Epithelial cell of esophagus (primary cell): ENCODE measurements at places on chromosomes 13 and 19.

- DNase-seq, result no peak
Measured at GRCh38 chr13:59345311-59345710, 818.4 kb downstream of the DIAPH3 start.

- no peak for DNase-seq
Measured at GRCh38 chr19:14166999-14167575, 30.7 kb upstream of the ASF1B start.

DNA sequence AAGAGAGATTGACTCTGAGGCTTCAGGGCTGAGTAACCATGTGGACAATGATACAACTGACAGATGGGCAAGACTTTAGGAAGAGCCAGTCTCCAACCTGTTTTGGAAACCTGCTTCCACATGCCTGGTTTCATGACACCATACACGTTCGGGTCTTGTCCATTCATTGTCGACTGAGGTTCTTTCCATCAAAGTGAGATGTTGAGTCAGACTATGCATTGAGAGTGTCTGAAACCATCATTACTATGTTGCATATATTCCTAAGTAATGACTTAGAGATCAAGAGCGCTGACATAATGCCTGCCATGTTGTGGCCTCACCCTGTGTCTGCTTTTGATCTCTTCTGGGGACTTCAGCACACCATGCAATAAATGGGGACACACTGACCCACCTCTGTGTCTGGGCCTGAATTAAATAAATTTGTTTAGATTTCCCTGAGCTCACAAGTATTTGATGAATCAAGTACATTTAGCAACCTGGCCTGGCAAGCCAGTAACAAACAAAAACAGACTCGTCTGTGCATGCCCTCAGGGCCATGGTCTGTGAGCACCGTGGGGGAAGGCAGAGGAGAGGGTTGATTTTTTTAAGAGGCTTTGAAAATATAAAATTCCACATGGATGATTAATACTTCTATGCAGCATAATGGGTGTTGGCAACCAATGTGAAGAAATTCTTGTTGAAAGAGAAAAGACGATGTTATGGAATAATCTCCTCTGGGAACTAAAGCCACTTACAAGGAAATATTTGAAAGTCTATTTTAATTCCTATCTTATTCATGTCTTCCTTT is 49.9 kb upstream of the UBAC2 start:
- DNase-seq, result peak; percentile 99

DNA sequence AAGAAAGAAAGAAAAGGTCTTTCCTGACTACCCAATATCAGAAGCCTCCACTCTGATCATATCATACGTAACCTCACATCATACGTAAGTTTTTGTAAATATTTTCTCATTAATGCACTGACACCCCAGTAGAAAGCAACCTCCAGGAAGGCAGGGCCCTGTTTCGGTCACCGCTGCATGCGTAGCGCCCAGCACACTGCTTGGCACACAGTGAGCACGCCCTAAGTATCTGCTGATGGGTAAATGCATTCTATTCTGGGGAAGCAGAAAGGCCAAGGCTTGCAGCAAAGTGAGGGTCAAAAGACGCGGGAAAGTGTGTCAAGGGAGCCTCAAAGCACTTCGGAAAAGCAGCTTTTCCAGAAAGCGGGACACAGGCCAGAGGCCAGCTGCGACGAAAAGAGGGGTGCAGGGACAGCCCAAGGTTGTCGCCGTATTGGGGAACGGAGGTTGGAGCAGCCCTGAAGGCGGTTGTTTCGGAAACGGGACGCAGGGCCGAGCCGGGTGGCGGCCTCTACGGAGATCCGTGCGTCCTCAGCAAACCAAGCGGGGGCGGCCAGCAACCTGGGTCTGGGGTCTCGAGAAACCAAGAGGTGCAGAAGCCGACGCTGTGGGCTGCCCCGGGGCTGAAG is 463 bp downstream of the SUGP1 start:
- DNase-seq, result no peak

- peak; percentile 71 for DNase-seq
Measured at GRCh38 chr13:38417727-38418126, 68.1 kb downstream of the UFM1 start.

DNA sequence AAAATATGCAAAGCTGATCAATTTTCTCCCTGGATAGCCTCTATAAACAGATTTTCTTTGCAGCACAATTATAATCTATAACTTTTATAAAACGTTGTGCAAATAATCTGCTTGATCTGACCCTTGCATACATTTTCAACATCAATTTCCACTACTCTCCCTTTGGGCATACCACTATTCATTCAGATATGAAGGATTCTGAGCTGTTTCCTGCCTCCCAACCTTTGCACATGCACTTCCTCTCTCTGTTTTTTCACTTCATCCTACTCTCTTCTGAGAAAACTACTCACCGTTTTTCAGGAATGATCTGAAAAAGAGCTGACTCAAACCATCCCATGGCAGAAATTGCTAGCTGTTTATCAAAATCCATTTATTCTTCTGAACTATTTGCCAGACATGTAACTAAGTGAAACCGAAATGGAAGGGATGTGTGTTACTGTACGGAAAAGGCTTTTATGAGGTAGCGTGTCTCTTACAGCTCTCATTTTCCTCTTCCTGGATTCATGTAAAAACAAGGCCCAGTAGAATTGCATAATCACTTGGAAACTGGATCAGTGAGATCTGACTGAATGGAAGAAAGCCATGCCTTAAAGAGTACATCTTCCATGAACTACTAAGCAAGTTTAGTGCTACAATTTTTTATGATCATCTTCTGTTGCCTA is 1447.3 kb upstream of the MIR17HG start:
- DNase-seq, result peak; percentile 86

- peak; percentile 51 for DNase-seq
Measured at GRCh38 chr19:19256072-19256969, 16.8 kb downstream of the TM6SF2 start.

GRCh38 chr13:82058364-82058763 is 1717.4 kb upstream of the SPRY2 start:
- no peak for DNase-seq

GRCh38 chr19:9309974-9310446 is 372 bp upstream of the ZNF699 start:
- DNase-seq, result peak; percentile 94

GRCh38 chr13:113924184-113924901 is 49.5 kb downstream of the C13orf46 start:
- DNase-seq, result no peak

DNA sequence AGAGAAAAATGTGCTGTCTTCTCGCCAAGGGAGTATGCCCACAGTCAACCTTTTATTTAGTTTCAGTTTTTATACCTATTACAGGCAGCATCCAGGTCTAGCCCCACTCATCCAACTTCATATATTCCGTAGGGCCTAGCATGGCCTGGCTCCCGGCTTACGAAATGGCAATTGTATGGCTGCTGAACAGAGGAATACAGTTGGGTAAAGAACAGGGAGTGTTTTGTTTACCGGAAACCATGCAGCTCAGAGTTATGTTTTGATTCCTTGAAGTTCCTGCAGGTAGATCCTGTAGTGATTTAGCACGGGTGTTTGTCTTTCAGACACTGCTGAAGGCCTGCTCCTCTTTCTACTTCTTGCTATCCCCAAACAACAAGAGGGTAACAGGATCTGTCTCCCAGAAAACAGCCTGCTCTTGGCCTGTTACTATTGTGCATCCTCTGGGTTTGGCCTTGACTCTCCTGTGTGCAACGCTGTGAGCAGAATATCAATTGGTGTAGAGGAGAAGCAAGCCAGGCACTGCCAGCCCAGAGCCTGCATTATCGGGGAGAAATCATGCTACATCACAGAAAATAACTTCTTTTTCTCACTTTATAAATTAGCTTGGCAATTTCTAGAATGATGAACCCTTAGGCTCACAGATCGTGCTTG is 32.4 kb downstream of the OLFM4 start:
- no peak for DNase-seq

- peak; percentile 35 for DNase-seq
Measured at GRCh38 chr13:24684600-24684998, 4.4 kb downstream of the ATP12A start.

DNA sequence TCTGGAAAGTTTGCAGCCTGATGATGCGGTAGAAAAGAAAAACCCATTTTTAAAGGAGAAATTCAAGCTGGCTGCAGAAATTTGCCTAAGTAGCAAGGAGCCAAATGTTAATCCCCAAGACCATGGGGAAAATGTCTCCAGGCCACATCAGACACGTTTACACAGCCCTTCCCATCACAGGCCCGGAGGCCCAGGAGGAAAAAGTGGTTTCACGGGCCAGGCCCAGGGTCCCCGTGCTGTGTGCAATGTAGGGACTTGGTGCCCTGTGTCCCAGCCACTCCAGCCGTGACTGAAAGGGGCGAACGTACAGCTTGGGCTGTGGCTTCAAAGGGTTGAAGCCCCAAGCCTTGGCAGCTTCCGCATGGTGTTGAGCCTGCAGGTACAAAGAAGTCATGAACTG is 35.9 kb downstream of the ZNF627 start:
- no peak for DNase-seq

GRCh38 chr13:91368676-91369440 is 21.4 kb downstream of the MIR17HG start:
- no peak for DNase-seq

- DNase-seq, result no peak
Measured at GRCh38 chr13:45195421-45195820, 5.4 kb downstream of the KCTD4 start.

- DNase-seq, result no peak
Measured at GRCh38 chr13:112721198-112722104, 31.6 kb downstream of the ATP11A start.

GRCh38 chr19:20273376-20273775 is 106.4 kb downstream of the ZNF486 start:
- no peak for DNase-seq

DNA sequence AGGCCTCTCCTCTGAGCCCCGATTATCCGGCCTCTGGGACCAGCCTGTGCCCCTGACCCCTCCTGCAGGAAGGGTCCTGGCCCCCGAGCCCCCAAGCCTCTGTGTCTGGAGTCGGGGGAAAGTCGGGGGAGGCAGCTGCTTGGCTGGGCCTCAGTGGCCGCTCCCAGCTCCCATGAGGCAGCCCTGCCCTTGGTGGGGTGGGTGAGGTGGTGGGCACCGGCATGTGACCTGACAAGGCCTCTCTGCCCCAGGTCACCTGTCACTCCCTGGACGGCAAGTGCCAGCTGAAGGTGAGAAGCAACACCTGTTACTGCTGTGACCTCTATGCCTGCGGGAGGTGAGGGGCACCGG is 41.5 kb downstream of the TMEM255B start:
- DNase-seq, result no peak

GRCh38 chr13:99376924-99377323 is 69.7 kb upstream of the GPR183 start:
- DNase-seq, result no peak

DNA sequence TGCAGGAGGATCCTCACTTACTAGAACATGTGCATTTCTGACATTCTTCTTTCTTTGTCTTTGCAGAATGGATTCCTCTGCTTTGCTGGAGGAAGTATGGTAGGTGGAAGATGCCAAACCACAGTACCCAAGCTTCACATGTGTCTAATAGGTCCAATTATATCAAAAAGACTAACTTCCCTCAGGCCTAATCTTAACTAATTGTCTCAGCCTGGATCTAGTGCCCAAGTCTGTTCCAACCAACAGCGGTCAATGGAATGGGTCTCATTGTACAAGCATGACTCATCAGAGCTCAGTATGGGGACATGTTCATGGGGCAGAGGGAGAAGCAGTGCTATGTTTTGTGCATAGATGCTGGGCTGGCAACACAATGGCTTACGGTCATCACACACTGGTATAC is 81.6 kb upstream of the CSNK1A1L start:
- peak; percentile 25 for DNase-seq

- no peak for DNase-seq
Measured at GRCh38 chr13:43838909-43839308, 40.6 kb downstream of the CCDC122 start.

- no peak for DNase-seq
Measured at GRCh38 chr13:99996381-99996973, 14.9 kb downstream of the ZIC2 start.

GRCh38 chr19:10289836-10290356 is at the start of gene ICAM5:
TSS of gene ICAM5 (plus strand) at chr19:10289952. CDS start at chr19:10290044, 92 bp downstream.
- peak; percentile 57 for DNase-seq

- DNase-seq, result peak; percentile 27
Measured at GRCh38 chr13:72696579-72696978, 30.9 kb downstream of the MZT1 start.

DNA sequence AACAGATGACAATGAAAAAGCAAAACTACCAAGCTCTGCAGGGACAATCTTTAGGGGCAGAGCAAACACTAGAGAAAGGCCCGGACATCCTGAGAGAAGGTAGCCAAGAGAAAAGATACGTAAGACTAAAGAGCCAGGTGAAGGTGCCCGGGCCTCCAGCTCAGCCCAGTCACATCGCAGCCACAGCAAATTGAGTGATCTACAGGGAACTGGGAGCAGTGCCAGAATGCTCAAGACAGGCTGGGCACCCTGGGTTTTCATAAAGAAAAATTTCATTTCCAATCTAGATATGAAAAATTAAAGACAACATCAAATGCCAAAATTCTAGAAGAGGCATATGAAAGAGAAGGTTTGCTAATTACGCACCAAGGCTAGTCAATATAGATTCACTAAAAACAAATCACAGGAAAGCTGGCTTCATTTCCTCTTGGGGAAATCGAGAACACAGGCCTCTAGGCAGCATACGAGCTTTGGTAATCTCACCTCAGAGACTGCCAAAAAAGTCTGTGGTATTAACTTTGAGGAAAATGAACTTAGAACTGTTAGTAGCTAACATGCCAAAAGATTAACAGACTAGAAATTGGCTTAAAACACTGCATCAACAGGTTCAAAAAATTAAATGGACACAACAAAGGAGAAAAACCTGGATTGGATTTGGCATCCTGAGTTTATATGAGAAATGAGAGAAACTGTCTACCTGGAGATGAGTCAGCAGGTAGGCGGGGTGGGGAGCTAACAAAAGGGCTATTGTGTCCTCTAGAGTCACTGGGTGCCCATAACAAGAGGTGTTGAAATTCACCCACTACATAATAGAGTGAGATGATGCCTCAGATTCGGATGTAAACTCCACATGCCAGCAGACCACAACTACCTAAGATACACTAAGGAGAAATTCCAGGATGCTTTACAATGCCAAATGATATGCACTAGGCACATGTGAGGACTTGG is 6.6 kb downstream of the ANKRD10 start:
- DNase-seq, result peak; percentile 97

- DNase-seq, result peak; percentile 57
Measured at GRCh38 chr13:98365302-98365701, 188.2 kb upstream of the RNF113B start.

- DNase-seq, result no peak
Measured at GRCh38 chr19:36377541-36378178, 1.3 kb downstream of the ZFP14 start.

- DNase-seq, result peak; percentile 86
Measured at GRCh38 chr19:41595258-41595889, 19.4 kb downstream of the CEACAM21 start.

- DNase-seq, result peak; percentile 49
Measured at GRCh38 chr19:46863818-46864629, 3.2 kb downstream of the ARHGAP35 start.

DNA sequence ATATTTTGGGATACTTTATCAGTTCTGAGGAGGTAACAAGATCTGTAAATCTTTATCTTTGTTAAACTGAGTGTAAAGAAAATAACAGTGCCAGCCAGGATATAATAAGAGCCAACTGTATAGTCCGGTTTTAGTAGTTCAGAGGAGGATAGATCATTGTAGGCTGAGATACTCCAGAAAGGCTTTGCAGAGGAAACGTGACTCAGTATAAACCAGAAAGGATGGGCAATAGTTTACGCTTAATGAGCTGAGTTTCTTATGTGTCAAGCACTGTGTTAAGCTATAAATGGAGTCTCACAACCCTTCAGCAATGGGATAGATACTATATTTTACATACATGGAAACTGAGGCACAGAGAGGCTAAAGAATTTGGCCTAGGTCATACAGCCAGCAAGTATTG is 3.8 kb downstream of the RFXAP start:
- no peak for DNase-seq
